NCI-H1048 (cell line): ENCODE measurements at places on chromosomes 5 and 9.

GRCh38 chr9:34546102-34546833 lies 23.5 kb upstream of the ENHO start:
- no peak for DNase-seq

GRCh38 chr5:35856765-35857351 lies at the start of gene IL7R:
IL7R (plus strand) TSS chr5:35856891; CDS start chr5:35856978, 87 bp downstream.
- no peak for DNase-seq

GRCh38 chr9:34372467-34373011 lies 4.2 kb downstream of the MYORG start:
- no peak for DNase-seq

DNA sequence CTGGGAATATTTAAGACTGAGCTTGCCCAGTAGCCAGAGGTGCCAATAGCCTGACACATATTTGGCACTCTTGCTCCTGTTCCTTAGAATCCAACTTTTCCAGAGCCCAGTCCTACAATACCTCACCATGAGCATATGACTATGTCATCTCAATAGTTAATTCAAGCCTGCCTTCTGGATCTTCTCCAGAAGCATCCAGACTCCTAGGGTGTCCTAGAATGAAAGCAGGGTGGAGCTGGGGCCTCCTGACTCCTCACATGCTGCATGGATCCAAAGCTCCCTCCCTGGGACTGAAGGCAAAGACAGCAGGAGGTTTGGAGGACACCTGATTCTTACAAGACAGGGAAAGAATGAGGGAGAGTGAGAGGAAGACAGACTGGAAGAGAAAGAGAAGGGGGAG lies 37.9 kb downstream of the SH3TC2 start:
- DNase-seq = no peak

- DNase-seq = no peak
Measured at GRCh38 chr9:93236541-93237206, 52.7 kb downstream of the WNK2 start.

- DNase-seq = no peak
Measured at GRCh38 chr5:53425687-53426511, 54.5 kb upstream of the FST start.

DNA sequence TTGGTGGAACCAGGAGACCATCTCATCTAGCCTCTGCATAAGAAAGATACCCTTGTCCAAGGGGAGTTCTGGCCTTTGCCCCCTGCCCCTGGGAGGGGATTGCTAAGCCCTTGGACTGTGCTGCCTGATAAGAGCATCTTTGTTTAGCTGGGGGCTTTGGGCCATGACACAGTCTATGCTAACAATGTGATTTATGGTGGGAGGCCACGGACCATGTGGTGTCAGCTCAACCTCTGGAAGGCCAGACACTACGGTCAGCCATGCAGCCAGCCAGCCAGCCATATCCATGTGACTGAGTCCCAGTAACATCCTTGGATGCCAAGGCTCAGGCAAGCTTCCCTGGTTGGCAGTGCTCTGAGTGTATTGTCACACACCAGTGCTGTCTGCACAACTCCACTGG lies 244.4 kb downstream of the FSTL4 start:
- DNase-seq = no peak

- DNase-seq = no peak
Measured at GRCh38 chr9:14281876-14282275, 32.1 kb downstream of the NFIB start.

- DNase-seq = no peak
Measured at GRCh38 chr5:90940227-90940995, 381.8 kb downstream of the ADGRV1 start.

DNA sequence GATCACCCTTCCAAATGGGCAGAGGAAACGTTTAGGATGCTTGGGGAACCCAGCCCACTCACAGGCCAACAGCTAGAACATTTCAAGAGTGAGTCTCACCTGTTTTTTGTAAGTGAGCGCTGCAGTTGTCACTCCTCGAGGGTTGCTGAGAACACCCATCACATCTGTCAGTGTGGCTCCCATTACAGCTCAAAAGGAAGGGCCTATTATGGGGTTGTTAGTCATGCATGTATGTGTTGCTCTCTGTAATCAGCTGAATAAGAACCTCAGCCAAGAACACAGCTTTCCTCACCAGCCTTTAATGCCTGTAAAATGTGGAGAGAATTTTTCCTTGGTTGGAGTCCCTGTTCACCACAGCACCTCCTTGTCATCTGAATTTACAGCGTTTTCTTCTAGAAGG lies 196.3 kb upstream of the KLF4 start:
- DNase-seq = no peak

GRCh38 chr5:40679913-40680681 lies at the start of gene PTGER4:
PTGER4 (plus strand) TSS chr5:40679915; CDS start chr5:40680994, 1,079 bp downstream.
- no peak for DNase-seq

GRCh38 chr5:28226407-28226806 lies 1188.0 kb upstream of the CDH9 start:
- no peak for DNase-seq

DNA sequence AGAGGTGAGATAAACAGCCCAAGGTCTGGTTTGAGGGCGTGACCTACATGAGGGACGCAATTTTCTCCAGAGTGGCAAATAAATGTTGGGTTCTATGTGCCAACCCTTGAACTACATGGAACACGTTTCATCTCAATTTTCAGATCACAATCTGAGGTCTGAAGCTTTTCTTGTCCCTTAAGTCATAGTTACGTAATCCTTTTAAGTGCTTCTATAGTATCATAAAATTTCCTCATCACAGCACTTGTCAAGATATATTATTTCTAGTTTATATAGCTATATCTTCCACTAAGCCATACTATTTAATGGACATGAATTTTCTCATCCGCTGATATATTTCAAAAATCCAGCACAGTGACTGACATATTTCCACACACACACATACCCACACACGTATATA lies 53.1 kb upstream of the GRIN3A start:
- DNase-seq = no peak

DNA sequence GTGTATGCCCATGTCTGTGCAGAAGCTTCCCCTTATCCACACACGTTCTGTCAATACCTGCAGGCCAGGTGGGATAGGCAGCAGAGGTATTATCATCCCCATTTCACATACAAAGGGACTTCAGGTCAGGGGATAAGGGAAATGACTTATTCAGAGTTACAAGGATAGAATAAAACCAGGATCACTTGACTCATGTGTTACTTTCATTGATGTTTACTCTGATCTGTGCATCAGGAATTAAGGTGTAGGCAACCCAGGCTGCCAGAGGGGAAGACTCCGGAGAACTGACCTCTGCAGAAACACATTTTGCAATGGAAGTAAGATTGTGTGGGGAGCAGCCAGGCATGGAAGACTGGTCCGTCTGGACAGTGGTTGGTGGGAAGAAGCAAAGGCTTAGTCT lies 74.2 kb upstream of the FSTL4 start:
- no peak for DNase-seq

DNA sequence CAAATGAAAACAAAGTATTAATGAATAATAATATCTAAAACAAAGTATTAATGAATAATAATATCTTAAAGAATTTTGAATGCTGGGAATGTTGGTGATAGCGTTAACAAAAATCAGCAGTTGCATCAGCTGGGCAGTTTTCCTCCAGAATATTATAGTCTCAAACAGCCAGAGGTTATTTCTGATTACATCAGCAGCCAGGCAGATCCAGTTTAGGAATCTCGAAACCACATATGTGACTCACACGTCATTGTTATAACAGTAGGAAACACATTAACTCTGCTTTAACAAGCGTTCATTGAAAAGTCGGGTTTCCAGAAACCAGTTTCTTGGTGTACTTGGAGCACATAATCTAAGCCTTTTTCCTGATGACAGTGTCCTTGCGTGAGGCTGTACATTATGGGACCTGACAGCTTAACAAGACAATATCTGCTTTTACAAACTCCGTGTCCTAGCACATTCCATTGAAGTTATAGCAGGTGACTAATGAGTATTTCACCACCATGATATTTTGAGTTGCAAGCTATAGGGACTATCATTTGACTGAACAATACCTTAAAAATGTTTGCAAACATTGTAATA lies 559.5 kb upstream of the KLF4 start:
- no peak for DNase-seq

DNA sequence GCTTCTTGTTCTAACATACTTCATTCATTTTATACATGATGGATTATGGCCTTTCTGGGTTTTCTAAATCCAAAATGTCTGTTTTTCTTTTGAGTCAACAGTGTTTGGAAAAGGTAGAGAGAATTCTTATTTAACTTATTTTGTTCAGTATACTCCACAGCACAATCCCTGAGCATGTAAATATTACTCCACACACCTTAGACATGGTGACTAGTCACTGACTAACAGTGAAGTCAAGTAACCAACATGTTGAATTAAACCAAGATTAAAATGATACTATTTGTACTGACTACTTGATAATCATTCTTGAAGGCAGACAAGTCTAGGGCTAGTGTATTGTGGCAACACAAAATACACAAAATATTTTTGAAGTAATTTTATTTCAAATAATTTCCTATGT lies 55.0 kb downstream of the HAPLN1 start:
- no peak for DNase-seq

DNA sequence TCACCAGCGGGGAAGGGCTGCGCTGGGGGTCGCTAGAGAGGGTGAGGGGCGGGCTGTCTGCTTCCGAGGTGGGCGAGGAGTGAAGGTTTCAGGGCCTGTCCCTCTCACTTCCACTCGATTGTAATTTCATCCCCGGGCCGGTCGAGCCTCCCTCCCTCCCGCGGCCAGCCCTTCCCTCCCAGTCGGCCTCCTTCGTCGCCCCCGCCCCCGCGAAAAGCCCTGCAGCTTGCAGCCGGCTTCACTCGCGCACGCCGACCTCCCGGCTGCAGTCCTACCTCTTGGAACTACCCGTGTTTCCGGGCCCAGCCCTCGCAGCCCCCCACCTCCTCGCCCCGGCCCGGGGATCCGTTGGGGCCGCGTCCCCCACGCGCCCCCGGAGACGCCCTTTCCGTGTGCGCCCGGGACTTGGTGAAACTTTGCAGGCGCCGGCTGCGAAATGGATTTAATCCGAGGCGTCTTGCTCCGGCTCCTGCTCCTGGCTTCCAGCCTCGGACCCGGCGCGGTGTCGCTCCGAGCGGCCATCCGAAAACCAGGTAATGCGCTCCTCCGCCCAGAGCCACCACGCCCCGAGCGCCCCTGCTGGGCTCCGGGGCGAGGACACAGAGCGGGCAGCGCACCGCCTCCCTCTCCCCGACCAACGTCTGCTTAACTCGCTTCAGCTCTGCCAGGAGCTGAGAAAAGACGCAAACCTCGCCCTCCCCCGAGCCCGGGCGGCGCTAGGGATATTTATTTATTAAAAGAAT lies at the start of gene EGFLAM:
TSS of gene EGFLAM (plus strand) at position 241 of the 743 bp plus-strand sequence. CDS start at position 437, 196 bp downstream.
- DNase-seq = no peak

GRCh38 chr9:4114569-4115505 lies 185.0 kb downstream of the GLIS3 start:
- DNase-seq = no peak

DNA sequence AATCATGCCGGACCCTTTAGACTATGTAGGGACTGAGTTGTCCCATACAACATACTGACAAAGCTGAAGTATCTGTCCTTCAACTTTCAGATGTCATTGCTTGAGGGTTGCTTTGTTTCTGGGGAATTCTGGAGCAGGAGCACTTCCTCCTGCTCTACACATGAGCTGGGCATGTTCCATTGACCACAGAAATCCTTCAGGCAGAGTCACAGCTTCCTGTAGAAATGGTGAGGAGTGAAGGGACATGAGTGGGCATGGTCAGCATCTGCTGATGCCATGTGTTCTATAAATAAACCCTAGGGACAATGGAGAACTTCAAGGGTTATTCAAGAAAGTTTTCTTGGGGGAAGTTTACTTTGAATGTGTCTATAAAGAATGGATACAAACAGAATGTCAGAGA lies 296.6 kb upstream of the FBXL7 start:
- DNase-seq = no peak

GRCh38 chr9:22401671-22402070 lies 45.0 kb upstream of the DMRTA1 start:
- no peak for DNase-seq

DNA sequence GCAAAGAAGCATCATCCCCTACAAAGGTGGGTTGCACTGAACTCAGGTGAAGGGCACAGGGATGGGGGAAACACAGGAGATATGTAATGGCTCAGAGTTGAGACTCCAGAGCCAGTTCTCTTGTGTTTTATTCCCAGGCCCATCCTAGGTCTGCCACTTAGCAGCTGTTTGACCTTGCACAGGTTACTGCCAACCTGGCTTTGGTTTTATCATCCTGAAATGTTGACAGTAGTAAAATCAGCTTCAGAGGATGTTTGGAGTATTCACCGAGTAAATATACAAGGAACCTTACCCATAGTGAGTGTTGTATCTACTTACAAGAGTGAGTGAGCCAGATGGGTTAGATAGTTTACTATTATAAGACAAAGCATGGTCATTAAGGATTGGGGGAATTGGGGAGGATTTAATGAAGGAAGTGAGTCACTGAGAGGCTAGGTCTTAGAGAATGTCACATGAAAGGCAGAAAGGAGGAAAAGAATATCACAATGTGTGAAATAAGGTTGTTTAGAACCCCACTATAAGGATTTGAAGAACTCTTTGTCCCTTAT lies 141.3 kb downstream of the MAN2A1 start:
- no peak for DNase-seq

- no peak for DNase-seq
Measured at GRCh38 chr5:95759005-95759404, 27.9 kb downstream of the RHOBTB3 start.

DNA sequence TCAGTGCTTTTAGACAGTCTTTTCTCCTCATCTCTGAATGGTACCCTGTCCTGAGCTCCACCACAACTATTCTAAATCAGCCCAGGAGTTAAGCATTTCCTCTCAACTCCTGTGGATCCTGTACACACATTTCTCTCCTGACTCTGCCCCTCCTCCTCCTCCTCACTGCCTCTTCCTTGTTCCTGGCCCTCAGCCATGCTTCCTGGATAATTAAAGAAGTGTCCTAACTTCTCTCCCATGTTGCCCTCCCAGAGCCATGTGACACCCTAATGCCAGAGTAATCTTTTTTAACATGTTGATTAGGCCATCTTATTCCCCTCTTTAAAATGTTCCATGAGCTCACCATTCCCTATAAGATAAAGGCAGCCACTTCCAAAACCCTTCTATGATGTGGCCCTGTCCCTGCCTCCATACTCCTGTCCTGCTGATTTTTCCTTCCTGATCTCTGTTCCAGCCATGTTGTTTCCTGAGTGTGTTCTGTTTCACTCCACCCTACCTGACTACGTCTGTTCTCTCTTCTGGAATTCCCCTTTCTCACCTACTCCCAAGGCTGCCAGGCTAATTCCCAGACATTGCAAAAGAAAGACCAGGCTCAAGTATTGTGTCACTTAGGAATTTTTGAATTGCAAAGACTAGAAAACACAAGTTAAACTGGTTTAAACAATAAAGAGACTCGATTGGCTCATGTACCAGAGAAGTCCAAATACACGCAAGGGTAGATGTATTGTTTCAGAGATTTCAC lies 295.2 kb downstream of the MAST4 start:
- no peak for DNase-seq

DNA sequence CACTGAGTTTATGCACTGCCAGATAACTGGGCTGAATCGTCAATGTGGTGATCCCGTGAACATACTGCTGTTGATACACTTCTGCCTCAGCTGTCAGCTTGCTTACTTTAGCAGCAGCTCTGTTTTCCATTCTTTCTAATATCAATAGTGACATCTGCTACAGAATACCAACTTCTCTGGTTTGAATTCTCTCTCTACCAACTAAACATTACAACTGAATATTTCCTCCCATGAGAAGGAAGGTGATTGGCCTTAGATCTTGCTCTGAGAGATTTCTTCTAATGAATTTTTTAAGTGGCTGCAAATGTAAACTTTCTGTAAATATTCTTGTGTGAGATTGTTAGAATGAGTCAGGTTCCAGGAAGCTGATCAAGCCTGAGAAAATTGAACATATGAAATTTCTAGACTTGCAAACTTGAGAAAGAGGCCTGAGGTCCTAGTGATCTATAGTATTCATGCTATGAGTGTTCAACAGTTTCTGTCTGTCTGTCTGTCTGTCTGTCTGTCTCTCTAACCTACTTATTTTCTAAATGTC lies 205.5 kb upstream of the CDKN2B start:
- DNase-seq = no peak
